Kidney (tissue), 22 donors: ENCODE measurements at places on chromosomes 1 and 21. TPM values are rescaled to one million over a fixed set of nuclear protein-coding genes. Genes with fewer than 3 reads are reported as not detected.

Gene VWA1
- 116 TPM for total RNA-seq

Gene HRNR
- not detected for total RNA-seq

Gene LRRC53
- total RNA-seq: not detected

Gene MLLT11
- 1.4 TPM for total RNA-seq

DNA sequence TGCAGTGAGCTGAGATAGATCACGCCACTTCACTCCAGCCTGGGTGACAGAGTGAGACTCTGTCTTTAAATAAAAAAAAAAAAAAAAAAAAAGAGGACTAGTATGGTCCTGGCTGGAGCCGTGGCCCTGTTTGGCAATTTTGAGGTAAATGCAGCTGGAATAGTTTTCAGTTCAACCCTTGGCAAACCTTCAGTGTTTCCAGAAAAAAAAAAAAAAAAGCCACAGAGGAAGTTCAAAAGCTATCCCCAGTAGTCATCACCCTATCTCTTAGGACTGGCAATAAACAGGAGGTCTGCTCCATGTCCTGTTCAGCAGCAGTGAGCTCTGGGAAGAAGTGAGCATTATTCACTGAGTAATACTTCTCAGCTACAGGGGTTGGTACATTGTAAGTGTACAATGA is 56.8 kb upstream of the ERRFI1 start:
- no peaks in the 10 kb centered on the region for H3K27me3 ChIP-seq
- H3K27ac ChIP-seq: no peak overlapping the region
- H3K4me1 ChIP-seq: peaks cover 4% of the 10 kb centered on the region
- H3K4me3 ChIP-seq: no peak overlapping the region
- H3K36me3 ChIP-seq: no peaks in the 10 kb centered on the region

DNA sequence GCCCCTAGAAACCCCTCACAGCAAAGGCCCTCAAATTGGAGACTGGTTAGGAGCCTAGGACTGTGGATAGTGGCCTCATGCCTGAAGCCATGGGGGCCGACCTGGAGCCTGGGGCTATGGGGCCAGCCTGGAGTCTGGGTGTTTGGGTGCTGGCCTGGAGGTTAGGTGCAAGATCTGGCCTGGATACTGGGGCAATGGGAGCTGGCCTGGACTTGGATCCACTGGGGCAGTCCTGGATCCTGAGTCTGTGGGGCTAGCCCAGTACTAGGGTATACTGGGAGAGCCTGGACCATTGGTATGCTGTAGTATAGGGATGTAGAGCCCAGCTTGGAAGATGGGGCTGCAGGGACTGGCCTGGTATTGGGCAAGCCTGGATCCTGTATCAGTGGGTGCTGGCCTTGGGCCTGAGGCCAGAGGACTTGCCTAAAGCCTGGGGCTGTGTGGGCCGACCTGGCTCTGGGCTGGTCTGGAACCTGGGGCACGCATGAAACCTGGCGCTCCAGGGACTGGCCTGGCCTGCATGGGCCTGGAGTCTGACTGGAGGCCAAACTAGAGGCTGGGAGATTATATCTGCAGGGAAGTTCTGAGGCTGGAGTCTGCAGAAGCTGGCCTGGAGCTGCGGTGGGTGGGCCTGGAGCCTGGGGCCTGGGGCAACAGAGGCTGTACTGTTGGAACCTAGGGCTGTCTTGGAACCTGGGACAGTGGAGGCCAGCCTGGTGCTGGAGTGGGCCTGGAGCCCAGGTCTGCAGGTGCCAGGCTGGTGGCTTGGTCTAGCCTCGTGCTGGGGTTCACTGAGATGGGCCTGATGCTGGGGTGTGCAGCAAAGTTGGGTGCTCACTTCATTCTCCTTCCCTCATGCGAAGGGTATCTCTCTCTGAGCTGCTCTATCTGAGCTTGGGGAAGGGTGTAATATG is 12.6 kb upstream of the DENND1B start:
- no peak for DNase-seq
- no peaks in the 10 kb centered on the region for H3K36me3 ChIP-seq
- H3K27ac ChIP-seq: no peak overlapping the region
- no peak overlapping the region for H3K4me3 ChIP-seq
- no peaks in the 10 kb centered on the region for H3K4me1 ChIP-seq

- no peak overlapping the region for H3K4me3 ChIP-seq
- no peak overlapping the region for H3K27ac ChIP-seq
These were observed 4.1 kb downstream of the S100A2 start for GRCh38 chr1:153561466-153561985.

DNA sequence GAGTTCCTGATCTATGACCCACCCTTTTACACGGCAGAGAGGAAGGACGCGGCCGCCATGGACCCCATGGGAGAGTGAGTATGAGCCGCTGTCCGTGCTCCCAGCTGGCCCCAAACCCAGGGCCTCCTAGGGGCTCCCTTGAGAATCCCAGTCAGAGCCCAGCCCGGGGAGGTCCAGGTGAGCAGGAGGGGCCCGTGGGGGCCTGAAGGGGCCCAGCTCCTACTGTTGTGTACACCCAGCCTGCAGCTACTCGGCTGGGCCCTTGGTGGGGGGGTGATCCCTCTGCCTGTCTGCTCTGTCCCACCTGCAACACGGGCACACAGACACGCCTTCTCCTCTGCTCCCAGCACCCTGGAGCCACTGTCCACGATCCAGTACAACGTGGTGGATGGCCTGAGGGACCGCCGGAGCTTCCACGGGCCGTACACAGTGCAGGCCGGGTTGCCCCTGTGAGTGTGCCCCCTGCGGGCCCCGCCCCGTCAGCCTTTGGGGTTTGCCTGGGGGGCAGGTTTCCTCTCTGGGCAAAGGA is 28.6 kb upstream of the LRRC3 start:
- no peak overlapping the region for H3K27ac ChIP-seq
- H3K4me3 ChIP-seq: no peak overlapping the region
- H3K27me3 ChIP-seq: no peaks in the 10 kb centered on the region
- H3K4me1 ChIP-seq: no peaks in the 10 kb centered on the region
- peak; percentile 27 for DNase-seq

DNA sequence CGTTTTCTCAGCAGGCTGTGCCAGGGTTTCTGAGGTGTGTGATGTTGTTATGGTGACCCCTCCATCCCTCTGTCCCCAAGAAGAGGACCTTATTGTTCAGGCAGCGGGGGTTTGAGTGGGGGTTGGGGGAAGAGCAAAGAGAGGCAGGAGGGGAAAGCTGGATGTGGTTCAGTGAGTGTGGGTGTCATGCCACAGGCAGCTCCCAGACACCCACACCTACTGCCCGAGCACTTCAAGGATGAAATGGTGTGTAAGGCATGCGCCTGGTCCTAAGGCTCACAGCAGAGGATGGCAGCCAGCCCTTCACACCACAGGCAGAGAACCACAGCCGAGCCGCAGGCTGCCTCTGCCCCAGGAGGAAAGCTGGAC is 49.9 kb upstream of the STUM start:
- no peaks in the 10 kb centered on the region for H3K36me3 ChIP-seq
- no peak for DNase-seq
- no peaks in the 10 kb centered on the region for H3K4me1 ChIP-seq
- no peaks in the 10 kb centered on the region for H3K27me3 ChIP-seq

GRCh38 chr1:940107-941014 is 16.6 kb downstream of the SAMD11 start:
- no peaks in the 10 kb centered on the region for H3K27me3 ChIP-seq
- no peaks in the 10 kb centered on the region for H3K4me1 ChIP-seq
- peak; percentile 97 for DNase-seq
- H3K36me3 ChIP-seq: no peaks in the 10 kb centered on the region
- peak overlapping the region; percentile 84 for H3K27ac ChIP-seq
- H3K4me3 ChIP-seq: no peak overlapping the region

GRCh38 chr1:92567211-92567868 is 80.6 kb upstream of the GFI1 start:
- H3K4me3 ChIP-seq: no peak overlapping the region
- no peak overlapping the region for H3K27ac ChIP-seq
- no peaks in the 10 kb centered on the region for H3K27me3 ChIP-seq
- no peaks in the 10 kb centered on the region for H3K36me3 ChIP-seq
- H3K4me1 ChIP-seq: no peaks in the 10 kb centered on the region

- no peaks in the 10 kb centered on the region for H3K27me3 ChIP-seq
- H3K4me3 ChIP-seq: no peak overlapping the region
- no peak overlapping the region for H3K27ac ChIP-seq
These were observed 30.0 kb upstream of the RCSD1 start for GRCh38 chr1:167599957-167600581.
